ENCODE measurements at places on chromosomes 5 and 9.

DNA sequence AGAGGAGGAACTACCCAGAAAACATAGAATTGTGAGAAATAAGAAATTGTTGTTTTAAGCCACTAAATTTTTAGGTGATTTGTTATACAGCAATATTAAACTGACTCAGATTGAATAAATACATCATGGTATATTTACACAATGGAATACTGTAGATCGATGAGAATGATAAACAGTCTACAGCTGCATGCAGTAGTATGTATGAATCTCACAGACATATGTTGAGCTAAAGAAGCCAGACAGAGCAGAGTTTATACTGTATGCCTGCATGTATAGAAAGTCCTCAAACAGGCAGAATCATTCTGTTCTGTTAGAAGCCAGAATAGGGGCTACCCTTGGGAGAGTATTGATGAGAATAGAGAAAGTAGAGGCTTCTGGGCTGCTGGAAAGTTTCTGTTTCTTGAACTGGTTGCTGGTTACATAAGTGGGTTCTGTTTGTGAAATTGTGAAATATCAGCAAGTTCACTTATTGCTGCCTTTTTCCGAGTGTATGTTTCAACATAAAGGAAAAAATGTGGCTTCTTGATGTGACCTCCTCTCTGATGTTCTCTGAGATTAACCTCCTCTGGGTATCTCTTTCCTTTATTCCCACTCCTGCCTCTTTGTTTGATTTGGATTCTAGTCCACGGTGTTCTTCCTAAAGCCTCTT is 9.6 kb downstream of the KIAA1958 start:
- no peak for DNase-seq

DNA sequence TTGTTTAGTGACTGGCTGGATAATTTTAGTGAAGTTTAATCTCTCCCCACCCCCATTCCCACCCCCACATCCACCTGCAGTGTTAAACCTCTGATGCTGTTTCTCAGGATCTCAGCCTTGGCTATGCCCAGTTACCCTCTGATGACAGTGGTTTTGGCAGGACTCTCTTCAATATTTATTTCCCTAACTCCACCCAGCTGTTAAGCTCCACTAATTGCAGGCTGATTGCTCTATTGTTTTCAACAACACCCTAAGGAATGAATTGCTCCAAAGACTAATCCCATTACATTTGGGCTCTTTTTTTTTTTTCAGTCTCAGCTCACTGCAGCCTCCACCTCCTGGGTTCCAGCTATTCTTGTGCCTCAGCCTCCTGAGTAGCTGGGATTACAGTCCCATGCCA is 46.3 kb downstream of the PHAX start:
- DNase-seq, result no peak

DNA sequence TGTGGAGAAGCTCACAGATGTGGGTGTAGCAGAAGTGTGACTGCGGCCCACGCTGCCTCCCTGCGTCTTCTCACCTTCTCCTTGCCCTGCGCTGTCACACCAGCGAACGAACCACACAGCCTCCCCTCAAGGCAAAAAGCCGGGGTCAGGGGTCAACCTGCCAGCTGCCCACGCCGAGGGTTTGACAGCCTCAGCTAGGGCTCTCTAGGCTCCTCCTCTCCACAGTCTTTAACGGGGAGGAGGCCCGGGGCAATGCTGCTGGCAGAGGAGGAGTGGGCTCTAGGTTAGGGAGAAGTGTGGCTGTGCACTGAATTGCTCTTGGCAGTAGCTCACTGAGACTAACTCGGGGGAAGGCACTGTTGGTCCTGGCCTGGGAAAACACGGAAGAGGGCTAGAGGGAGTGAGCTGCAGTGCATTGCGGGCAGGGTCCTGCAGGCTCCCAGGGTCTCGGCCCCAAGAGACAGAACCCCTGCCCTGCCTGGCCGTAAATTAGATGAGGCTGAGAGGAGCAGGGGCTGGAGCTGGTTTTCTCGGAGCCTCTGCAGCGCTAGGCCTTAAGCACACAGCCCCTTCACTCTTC is 4.2 kb upstream of the TRIM52 start:
- no peak for DNase-seq

DNA sequence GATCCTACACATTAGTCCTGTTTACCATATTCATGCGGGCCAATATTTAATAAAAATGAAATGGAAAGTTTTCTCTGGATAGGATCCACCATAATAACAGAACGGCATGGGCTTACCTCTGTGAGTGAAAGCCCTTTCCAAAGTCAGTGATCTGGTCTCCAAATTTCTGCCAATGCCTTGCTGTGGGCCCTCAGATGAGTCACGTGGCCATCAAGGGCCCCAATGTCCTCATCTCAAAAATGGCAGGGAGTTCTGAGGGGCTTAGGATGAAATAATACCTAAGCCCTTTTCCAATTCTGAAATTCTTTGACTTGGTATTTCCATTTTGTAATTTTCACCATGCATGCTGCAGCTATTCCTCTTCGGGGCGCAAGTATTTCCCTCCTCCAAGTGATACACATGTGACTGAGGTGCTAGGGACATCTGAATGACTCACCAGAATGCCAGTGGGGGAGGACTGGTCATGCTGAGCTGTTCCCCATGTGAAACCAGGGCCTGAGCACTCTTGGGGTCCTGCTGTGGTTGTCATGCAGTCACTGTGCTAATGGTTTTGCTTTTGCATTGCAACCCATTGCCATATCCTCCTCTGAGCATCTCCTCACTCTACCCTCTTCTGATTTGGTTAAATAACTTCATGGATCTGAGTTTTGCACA is 35.0 kb downstream of the ITK start:
- DNase-seq, result no peak

DNA sequence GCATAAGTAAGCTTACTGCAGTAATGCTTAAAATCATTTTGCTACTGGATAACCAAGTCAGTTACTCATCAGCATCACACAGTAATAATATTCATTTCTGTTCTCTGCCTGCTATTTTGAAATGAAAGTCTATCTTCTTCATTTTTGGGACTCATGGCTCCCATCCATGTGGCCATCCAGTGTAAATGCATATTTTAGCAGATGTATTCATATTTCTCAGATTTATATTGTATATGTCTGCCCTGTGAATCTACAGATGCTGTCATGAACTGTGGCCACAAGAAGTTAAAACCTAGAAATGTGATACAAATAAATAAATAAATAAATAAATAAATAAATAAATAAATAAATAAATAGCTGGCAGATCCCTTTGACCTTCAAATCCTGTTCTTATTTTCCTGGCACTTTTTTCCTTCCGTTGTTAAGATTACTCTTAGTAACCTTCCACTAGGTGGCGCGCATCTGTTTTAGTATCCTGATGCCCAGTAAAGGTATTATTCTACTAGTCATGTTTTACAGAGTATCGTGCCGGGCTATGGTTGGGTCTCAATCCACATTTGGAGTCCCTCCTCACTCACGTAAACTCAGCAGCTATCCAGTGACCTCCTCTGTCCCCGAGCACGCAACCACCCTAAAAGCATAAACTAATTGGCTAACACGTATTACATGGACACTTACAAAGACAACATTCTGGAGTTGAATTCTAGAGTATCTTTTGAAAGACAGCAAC is 79.2 kb upstream of the IL7R start:
- peak; percentile 66 for DNase-seq

DNA sequence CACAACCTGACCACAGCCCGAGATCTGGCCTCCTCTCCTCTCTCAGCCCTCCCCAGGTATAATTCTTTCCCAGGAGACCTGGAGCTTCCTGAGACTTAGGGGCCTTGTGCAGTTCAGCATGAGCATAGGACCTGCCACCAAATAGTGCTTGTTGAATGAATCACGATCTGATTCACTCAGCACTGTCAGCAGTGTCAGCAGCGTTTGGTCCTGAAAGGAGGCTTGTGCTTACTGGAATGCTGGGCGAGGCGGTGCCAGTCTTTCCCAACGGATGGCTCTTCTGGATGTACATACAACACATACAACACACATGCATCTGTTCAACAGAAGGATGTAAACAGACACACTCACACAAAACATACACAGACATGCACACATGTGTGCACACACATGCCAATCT is 173.3 kb downstream of the COL23A1 start:
- no peak for DNase-seq

DNA sequence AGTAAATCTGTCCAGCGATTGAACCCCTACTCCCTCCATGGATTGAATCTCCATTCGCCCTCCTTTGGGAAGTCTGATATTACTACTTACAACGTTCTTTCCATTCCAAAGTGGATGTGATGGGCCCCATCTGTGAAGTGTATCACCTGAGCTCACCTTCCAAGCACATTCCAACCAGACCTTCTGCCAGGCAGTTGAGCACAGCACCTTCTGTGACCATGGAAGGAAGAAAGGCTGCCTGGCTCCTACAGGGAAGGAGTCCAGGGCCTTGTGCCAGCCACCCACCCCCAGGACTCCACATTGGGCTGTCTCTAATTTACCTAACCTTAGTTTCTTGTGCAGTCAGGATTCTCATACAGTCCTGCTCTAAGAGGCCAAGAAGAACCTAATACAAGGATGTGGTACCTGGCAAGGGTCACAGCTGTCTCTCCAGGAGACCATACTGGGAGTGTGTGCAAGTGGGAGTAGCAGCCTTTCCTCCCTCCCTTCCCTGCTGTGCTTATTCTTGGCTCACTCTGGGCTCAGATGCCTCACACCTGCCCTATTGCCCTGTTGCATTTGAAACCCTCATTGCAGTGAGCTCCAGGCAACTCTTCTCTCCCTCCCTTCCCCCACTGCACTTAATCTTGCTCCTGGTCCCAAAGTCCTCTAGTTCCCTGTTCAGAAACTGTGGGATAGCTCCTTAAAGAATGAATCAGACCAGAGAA is 116.1 kb downstream of the NRG2 start:
- DNase-seq, result no peak

GRCh38 chr5:89308606-89309040 is 425.6 kb upstream of the MEF2C start:
- DNase-seq, result no peak

- no peak for DNase-seq
Measured at GRCh38 chr5:34523387-34523726, 132.8 kb upstream of the RAI14 start.

- no peak for DNase-seq
Measured at GRCh38 chr5:27318701-27319100, 280.3 kb upstream of the CDH9 start.

GRCh38 chr5:65749956-65750355 is 28.0 kb downstream of the NLN start:
- no peak for DNase-seq

GRCh38 chr5:112480501-112480900 is 61.4 kb upstream of the EPB41L4A start:
- DNase-seq, result no peak

DNA sequence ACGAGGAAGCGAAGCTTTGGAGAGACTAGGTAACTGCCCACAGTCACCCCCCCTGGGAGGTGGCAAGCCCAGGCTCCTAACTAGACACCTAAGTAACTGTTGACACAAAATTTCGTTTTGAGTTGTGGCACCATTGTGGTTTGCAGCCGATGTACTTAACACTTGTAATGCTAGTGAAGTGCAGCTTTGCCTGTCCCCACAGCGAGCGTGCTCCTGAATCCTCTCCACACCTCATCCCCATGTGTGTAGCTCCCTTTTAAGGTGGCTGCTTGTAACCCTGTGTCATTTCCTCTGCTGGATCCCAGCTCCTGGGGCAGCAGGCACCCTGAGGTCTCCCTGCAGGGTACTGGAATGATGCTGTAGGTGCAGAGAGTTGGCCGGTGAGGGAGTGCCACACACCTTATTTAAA is 114.9 kb downstream of the TRIO start:
- DNase-seq, result no peak

- DNase-seq, result no peak
Measured at GRCh38 chr5:38341056-38341455, 82.7 kb downstream of the EGFLAM start.

DNA sequence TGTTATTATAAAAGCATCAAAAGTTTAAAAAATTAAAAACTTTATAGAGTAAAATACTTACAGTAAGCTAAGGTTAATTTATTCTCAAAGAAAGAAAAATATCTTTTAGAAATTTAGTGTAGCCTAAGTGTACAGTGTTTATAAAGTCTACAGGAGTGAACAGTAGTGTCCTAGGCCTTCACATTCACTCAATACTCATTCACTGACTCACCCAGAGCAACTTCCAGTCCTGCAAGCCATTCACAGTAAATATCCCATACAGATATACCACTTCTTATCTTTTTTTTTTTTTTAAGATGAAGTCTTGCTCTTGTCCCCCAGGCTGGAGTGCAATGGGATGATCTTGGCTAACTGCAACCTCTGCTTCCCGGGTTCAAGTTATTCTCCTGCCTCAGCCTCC is 73.1 kb upstream of the FST start:
- no peak for DNase-seq

DNA sequence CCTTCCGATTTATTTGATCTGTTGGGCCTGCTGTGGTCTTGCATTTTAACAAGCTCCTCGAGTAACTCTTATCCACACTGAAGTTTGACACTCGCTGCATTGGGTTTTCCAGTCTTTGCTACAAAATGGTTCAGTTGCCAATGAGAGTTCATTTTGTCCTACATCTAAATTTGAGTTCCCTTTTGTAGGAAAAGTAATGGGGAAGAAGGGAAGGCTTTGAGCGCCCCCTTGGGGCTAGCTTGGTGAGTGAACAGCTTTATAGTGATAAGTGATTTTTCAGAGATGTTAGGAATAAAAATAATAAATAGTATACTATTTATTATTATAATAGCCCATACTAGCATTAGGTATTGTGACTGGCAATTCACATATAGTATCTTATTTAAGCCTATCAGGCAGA is 89.9 kb upstream of the GNAQ start:
- DNase-seq, result peak; percentile 50

DNA sequence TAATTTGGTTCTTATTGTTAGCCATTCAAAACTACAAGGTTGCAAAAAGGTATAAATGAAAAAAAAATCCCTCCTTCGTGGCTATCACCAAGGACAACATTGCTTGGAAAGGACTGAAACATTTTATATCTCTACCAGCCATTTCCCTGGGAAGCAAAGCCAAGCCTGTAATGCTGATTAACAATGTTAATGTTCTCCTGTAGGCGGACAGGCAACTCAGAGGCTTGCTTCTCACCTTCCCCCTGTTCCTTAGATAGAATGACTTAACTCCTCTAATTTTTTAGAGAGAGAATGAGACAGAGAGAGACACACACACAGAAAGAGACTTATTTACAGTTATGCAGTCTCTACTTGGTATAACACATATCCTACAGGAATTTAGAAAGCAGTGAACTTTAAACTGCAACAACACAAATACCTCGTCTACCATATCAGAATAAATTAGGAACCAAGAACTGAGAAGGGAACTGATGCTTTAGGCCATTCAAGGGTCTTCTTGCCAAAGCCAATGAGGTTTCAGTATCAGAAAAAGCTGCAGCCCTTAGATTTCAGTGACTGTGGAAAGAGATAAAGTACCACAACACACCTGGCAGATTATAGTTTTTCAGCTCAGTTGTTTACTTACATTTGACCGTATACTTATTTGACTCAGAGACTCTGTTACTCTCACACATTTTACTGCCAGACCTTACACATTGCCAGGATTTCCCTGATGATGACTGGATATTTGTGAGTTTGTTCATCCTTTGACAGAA is 20.9 kb upstream of the MAN2A1 start:
- DNase-seq, result no peak

- no peak for DNase-seq
Measured at GRCh38 chr9:107778661-107779060, 289.1 kb upstream of the KLF4 start.

All from activated naive CD4-positive, alpha-beta T cell treated with Interleukin-2 at 50 U/mL for 16 hours (primary cell).